ENCODE measurements at places on chromosomes 6 and 20.
A peak's percentile ranks its signal among the peaks of the same experiment; 100 is the strongest.

DNA sequence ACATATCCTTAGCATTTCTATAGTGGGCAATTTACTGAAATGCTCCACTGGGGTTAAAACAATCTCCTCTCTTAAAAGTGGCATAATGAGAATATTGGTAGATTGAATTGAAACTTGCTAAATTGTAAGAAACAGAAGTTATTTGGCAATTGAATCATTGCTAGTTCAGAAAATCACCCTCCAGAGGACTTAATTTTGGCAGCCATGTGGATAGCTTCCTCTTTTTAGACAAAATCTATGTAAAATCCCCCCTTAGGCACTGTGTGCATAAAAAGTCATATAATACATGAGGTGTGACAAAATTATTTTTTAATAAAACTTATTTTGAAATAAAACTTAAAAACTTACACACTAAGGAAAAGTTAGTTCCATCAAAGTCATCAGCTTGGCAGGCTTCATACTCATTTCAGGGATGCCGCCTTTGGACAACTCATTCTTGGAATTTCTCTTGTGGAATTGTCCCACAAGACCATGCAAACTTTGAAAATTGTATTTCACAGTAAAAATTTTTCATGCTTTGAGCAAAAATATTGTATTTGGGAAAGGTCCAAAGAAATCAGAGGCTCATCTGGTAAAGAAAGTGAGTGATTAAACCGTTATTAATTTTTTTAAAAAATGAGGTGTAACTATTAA lies 473.0 kb downstream of the BCKDHB start:
- no peak for DNase-seq

- no peak for DNase-seq
Observed at GRCh38 chr6:19896693-19897010, 59.5 kb downstream of the ID4 start.

DNA sequence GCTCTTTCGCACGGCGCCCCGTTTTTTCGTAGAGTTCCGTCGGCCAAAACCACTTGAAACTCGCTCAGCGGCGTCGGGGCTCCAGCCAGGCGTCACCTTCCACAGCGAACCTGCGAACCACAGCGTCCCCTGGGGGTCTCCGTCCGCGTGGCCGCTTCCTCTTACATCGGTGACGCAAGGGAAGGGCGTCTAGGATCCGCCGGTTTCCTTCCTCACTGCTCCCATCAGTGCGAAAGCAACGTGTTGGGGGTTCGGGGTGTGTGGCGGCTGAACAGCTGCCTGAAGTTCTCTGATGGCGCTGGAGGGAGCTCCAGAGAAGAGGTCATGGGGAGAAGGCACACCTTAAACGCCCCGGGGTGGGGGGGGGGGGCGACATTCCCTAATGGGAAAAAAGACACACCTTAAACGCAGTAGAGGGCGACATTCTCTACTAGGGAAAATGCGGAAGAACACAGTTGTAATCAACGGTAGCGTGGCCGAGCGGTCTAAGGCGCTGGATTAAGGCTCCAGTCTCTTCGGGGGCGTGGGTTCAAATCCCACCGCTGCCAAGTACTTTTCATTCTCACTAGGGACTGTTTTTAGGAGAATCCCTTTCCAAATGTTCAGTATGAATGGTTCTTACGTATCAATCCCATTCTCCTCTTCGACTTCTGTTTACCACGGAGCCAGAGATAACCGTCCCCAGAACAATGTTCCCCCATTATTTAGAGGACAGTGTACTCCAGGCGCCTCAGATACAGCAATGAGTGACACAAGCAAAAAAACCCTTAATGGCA lies 16.4 kb downstream of the ZNF311 start:
- DNase-seq: peak; percentile 76

GRCh38 chr6:35370785-35371493 lies 28.6 kb downstream of the PPARD start:
- no peak for DNase-seq

- DNase-seq: no peak
Observed at GRCh38 chr6:160750276-160750689, 48.2 kb downstream of the PLG start.

DNA sequence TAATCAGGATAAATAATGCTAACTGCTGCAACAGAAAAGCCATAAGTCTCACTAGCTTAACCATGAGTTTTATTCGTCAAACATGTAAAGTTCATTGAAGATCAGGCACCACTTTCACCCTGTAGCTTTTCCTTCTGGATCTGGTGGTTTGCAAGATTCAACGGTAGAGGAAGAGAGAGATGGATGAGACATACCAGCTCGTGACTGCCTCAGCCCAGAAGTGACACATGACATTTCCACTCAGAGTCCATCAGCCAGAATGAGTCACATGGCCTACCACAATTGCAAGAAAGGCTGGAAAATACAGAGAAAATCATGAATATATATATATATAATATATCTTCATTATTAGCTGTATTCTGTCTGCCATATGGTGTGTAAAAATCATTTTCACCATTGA lies 29.0 kb downstream of the SPTLC3 start:
- DNase-seq: no peak
